Stimulated activated CD4-positive, alpha-beta T cell treated with anti-CD3 and anti-CD28 coated beads, Interleukin-4, amount 100 ng/mL, for 24 hours (primary cell): ENCODE measurements at places on chromosomes 1 and 21.

GRCh38 chr1:63859480-63860275 is 85.9 kb downstream of the ROR1 start:
- DNase-seq = no peak

- no peak for DNase-seq
Measured at GRCh38 chr1:178188306-178188705, 94.4 kb downstream of the RASAL2 start.

DNA sequence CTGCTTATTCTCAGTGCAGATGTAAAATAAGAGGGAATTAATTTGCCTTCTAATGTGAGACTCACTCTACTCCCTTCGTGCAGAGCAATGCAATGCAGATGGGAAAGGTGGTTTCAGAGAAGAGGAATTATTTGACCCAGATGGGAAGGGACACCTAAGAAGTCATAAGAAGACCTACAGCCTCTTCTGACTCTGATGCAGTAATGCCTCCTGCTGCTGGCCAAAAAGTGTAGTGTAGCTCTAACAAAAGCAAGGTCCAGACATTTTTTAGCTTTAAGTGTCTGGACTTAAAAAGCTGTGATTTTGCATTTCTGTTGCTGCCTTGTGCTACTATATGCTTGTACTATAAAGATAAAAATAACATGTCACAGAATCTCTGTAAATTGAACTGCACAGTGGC is 501.4 kb downstream of the TTLL7 start:
- DNase-seq = no peak

DNA sequence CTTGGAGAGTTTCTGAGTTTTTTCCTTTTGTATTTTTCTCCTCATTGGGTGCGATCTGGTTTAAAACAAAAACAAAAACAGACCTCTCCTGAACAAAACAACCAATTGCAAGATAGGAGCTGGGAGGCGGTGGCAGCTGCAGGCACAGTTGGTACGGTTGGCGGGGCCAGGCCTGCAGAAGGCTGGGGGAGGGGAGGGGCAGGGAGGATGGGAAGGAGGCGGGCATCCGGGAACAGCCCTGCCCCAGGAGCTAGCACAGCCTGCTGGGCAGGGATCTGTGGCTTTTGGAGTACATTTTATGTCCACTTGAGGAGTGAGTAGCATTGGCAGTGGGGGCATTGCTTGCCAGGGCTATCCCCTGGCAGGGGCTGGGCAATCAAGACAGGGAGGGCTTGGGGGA is 5.2 kb downstream of the CAPN9 start:
- DNase-seq = no peak

- DNase-seq = no peak
Measured at GRCh38 chr1:187078321-187078720, 249.6 kb downstream of the PLA2G4A start.

DNA sequence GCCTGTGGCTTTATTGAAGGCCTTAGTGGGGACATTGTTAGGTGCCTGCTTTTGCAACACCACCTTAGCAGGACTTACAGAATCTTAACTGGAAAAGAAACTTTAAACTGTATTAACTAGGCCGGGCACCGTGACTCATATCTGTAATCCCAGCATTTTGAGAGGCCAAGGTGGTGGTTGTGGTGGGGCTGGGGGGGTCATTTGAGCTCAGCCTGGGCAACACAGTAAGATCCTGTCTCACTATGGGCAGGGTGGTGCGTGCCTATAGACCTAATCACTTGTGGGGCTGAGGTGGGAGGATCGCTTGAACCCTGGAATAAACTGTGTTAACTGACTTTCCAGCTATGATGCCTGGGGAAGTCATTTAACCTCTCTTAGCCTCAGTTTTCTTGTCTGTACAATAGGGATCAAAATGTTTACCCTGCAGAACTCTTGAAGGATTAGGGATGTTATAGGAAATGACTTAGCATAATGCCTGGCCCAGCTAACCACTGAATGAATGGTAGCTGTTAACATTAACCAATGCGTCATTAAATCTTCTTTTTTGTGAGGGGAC is 39.5 kb downstream of the IER5 start:
- DNase-seq = no peak

GRCh38 chr1:178869119-178869697 is 1.7 kb downstream of the ANGPTL1 start:
- DNase-seq = no peak

DNA sequence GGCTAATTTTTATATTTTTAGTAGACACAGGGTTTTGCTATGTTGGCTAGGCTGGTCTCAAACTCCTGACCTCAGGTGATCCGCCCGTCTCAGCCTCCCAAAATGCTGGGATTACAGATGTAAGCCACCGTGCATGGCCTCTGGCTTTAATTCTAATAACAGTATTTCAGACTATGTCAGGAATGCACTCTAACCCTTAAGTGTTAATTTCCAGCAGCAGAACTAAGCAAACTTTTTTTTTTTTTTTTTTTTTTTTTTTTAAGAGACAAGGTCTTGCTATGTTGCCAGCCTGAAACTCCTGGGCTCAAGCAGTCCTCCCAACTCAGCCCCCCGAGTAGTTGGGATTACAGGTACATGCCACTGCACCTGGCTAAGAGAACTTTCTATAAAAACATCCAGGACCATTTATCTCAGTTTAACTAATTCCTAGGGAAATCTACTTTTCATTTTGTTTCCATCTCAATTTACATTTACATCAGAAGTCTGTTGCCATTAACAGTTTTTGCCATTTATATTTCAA is 6.5 kb downstream of the DCAF8 start:
- no peak for DNase-seq

DNA sequence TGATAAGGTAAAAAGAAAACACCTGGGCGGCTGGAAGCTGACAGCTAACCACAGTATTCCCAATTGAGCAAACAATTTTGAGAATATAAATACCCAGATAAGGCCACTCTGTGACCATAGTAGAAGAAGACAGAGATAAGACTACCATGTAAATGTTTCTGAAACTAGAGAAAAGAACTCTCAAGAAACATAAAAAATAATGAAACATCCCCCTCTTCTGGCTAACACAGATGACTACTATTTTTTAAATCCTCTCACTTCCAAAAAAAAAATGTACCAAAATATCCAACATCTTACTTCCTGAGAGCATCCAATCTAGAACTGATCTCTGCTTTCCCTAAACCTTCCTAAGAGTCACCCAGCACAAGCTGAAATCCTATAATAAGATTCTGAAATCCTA is 125.9 kb downstream of the HFM1 start:
- no peak for DNase-seq
